ENCODE measurements at places on chromosomes 11 and 22. TPM values are rescaled to one million over a fixed set of nuclear protein-coding genes. Genes with fewer than 3 reads are reported as not detected.

Gene SLCO2B1
- total RNA-seq: not detected

Gene KREMEN1
- total RNA-seq: 3.6 TPM

Gene CCND1
- 96.6 TPM for total RNA-seq

Gene OR9G4
- not detected for total RNA-seq

Gene KCNJ11
- total RNA-seq: 0.54 TPM

Gene LRRC32
- total RNA-seq: not detected

Gene NXPE4
- total RNA-seq: not detected
